ENCODE measurements at places on chromosomes 3 and 15.

GRCh38 chr3:135865085-135865484 lies 100.4 kb upstream of the PPP2R3A start:
- DNase-seq: no peak

GRCh38 chr3:124258057-124258500 lies 266.2 kb upstream of the ROPN1 start:
- peak; percentile 46 for DNase-seq

- no peak for DNase-seq
Observed at GRCh38 chr3:172270557-172271166, 177.6 kb downstream of the GHSR start.

DNA sequence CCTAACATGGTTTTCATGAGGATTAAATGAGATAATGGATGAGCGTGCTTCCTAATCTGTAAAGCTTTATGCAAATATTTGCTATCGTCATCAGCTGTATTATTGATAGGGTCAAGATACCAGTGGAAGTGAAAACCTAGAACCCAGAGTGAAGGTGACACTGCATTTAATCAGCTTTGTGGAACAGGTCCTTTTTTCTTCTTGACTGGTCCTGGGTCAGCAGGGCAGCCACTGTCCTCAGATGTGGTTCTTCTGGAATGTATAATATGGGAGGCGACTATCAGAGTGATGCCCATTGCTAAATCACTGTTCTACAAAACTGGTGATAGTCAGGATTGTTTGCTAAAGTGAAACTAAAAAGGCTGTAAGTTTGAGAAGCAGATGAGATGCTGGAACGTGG lies 41.4 kb downstream of the SORD start:
- DNase-seq: no peak

- DNase-seq: peak; percentile 84
Observed at GRCh38 chr3:99429502-99429901, 208.9 kb upstream of the COL8A1 start.

- DNase-seq: peak; percentile 22
Observed at GRCh38 chr3:53668872-53669271, 174.5 kb downstream of the CACNA1D start.

DNA sequence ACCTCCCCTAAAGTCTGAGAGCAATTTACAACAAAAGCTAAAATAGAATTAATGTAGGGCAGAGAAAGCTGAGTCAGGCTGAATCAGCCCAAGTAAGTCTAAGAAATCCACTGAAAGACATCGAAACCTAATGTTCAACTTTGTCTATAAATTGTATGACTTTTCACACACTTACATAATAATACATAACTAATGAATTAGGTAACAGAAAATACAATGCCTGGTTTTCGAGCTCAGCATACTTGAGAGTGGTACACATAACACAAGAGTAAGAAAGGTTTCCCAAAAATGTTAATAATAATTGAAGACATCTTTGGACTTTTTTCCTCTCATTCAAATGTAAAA lies 55.3 kb upstream of the VGLL4 start:
- DNase-seq: peak; percentile 85
